COR-L47 (cell line): ENCODE measurements at places on chromosomes 11 and 22.

- DNase-seq = no peak
Observed at GRCh38 chr11:35723493-35723892, 60.9 kb downstream of the TRIM44 start.

DNA sequence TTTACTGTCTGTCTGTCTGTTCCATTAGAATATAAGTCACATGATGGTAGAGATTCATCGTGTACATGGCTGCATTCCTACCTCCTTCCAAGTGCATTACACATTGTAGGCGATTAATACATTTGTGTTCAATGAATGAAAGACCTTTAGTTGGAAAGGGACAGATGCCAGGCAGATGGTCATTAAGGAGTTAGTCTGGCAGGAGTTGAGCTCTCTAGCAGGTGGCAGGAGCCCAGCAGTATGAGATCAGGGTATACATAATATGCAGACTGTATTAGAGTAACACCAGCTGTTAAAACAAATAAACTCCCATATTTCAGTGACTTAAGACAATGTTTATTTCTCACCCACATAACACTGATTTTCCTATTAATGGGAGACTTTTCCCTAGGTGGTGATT, 147.7 kb upstream of the LARGE1 start:
- no peak for DNase-seq

DNA sequence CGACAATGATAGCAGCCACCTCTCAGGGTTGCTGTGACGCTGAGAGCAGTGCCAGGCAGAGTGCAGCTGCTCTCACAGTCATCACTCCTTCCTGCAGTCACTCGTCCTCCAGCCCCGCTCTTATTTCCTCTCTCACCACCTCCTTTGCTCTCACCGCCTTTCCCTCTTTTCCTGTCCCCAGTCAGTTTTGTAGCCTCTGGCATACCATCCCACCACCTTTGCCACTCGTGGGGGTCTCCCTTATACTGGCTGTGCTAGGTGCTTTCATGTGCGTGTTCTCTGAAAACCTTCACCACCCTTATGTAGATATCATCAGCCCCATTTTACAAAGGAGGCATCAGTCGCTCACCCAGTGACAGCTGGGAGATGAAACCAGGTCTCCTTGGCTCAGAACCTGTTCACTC, 19.3 kb upstream of the ST3GAL4 start:
- DNase-seq = no peak

GRCh38 chr11:32219320-32219719, 128.4 kb downstream of the RCN1 start:
- DNase-seq = no peak

DNA sequence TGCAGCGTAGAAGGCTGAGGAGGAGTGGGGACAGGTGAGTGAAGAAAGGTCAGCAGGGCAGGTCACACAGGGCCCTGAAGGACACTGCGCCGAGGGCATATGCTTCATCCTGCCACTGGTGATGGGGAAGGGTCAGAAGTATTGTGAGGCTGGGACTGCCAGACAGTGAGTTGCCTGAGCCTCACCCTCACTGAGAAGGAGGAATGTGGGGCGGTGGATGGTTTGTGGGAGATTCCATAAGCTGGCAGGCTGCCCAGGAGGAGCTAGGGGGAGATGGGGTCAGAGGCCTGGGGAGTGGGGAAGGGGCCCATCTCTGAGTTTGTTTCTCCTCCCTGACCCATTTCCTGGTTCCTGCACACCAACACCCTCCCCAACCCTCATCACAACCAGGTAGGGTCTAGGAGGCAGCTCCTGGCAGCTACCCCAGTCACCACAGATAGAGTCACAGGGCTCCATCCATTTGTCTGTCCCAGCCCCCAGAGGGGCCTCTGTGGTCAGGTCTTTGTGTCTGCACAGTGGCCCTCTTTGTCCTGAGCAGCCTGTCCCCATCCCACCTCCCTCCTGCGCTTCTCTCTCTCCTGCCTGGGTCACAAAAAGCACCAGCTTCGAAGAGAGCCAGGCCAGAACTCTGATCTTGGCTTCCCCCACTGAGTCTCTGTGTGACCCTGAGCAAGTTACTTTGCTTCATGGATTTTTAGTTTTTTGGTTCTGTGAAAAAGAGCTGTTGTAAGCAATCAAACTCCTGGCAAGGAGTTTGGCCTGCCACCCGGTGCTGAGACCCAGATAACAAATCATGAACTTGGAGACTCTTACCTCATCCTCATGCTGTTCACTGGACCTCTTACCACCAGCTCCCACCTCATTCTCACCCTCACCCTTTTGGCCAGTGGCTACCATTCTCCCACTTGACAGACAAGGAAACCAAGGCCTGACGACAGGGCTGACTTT, 4.6 kb upstream of the P2RY2 start:
- DNase-seq = no peak

DNA sequence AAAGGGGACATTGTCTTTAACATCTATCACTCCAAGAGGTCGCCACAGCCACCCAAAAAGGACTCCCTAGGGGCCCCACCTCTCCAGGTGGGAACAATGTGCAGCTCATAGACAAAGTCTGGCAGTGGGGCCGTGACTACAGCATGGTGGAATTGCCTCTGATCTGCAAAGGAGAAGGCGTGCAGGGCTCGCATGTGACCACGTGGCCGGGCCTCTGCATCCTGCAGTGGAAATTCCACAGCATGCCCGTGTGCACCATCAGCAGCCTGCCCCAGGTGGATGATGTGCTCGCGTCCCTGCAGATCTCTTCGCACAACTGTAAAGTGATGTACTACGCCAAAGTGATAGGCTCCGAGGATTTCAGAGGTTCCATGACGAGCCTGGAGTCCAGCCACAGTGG, 18.5 kb downstream of the ALKBH3 start:
- DNase-seq = no peak

DNA sequence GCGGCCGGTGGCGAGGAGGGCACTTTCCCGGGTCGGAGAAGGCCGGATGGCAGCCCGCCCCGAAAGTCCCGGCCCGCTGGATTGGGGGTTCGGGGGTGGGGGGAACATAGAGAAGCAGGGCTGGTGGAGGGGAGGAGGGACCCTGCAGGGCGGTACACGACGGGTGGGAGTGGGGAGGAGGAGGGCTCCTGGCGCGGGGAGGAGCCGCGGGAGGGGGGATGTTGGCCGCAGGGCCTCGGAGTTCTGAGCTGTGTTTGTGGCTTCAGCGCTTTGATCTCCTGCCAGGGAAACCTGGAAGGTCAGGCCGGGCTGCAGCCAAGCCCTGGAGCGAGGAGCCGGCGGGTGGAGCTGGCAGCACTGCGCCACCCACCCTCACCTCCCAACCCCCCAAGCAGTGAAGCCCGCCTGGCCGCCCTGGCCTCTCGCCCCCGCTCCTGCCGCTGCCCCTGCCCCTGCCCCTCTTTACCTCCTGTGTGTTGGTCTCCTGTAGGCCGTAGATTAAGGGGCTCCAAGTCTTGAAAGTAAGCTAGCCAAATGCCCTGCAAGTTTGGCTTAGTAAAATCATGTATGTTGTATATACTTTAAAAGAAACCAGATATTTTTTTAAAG, 30.9 kb downstream of the C22orf31 start:
- DNase-seq = peak; percentile 63
